CD8-positive, alpha-beta memory T cell (primary cell): ENCODE measurements at places on chromosomes 2 and 18.

DNA sequence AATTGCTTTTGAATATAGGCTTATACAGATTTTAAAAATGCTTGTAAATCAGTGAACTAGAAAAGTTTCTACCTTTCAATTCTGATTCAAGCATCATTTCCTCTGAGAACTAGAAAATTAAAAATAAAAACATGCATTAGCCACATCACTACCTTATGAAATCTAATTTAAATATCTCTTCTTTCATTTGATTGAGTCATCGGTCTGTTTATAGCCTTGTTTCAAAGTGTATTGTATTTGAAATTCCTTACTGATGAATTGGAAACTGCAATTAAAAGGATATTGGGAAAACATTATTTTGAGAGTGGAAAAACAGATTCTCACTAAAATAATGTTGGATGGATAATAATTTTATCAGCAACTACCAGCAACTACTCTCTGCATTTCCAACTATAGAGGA is 717.7 kb upstream of the FAM98A start:
- no peak for DNase-seq

DNA sequence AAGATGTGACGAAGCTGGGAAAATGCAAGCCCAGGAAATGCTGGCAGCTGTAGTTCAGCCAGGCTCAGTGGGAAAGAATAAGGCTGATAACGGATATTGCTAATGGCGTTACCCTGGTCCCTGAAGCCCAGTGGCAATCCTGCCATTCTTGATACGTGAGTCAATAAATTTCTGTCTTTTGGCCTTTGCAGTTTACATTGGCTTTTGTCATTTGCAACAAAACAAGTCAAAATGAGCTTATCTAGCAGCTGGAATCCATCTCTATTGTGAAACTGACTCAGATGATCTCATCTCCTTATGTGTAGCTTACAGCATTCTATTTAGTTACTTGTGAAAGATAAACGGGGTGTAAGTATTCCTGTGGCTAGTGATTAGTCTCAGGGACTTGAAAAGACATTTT is 43.8 kb downstream of the ARL6IP6 start:
- no peak for DNase-seq

DNA sequence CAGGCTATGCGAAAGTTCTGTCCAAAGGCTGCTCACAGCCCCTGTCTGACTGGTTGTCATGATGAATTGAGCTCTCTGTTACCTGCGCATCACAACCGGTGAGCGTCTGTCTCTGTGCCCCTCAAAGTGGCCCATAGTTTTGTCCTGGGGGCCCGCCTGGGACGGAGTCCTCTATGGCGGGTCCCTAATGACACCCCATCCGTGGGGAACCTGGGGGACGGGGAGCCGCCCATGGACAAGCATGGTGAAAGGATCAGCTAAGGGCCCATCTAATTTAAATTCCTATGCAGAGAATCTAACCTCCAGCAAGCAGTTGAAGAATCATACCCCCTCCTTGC is 473 bp downstream of the ELMOD3 start:
- DNase-seq = no peak

GRCh38 chr18:13611142-13611600 is 115.2 kb downstream of the FAM210A start:
- DNase-seq = no peak

DNA sequence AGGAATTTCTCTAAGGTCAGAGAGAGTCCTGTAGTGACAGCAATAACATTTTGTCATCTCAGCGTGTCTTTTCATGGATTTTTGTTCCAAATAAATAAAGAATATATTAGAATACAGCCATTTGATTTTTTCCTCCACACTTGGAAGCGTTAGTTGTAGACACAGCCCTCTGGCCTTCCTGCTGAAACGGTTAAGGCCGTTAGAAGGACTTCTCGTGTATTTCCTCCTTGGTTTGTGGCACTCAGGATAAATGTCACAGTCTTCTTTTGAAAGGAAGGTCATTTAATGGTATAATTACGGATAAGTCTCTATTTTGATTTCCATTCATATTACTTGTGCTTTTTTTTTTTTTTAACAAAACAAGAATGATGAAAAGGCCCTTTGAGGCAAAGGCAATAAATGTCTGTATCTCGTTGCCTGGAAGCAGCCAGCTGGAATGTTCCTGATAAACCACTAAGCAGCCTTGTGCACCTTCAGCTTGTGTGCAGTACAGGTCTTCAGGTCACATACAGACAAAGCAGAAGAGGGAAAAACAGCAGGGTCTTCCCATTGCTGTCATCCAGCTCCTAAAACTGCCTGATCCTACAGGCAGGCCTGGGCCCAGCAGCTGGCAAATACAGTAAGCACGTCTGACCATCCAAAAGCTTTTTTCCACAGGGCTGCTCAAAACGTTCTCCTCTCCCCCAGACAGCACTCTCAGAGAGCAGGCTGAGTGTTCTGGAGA is 14.4 kb downstream of the EFR3B start:
- no peak for DNase-seq

- DNase-seq = no peak
These were observed 1276.1 kb upstream of the FAM98A start for GRCh38 chr2:34875091-34875745.

GRCh38 chr2:118672571-118673158 is 174.8 kb downstream of the EN1 start:
- no peak for DNase-seq

GRCh38 chr2:129059476-129059875 is 740.8 kb upstream of the HS6ST1 start:
- no peak for DNase-seq

DNA sequence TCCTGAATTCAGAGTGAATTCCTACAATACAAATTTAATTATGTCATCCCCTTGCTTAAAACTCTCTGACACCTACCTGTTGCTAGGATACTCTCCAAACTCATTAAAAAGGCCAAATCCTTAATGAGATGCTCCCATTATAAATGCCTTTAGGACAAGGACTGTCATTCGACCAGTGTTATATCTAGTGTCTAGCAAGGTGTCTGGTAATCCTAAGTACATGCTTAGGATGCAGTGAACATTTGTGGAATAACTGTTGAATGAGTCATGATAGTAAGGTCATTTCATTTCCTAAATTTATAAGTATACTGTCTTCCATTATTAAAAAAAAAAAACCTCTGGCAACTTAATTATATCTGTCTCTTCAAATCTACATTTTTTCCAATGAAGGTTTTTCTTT is 588.9 kb upstream of the NRXN1 start:
- DNase-seq = no peak

DNA sequence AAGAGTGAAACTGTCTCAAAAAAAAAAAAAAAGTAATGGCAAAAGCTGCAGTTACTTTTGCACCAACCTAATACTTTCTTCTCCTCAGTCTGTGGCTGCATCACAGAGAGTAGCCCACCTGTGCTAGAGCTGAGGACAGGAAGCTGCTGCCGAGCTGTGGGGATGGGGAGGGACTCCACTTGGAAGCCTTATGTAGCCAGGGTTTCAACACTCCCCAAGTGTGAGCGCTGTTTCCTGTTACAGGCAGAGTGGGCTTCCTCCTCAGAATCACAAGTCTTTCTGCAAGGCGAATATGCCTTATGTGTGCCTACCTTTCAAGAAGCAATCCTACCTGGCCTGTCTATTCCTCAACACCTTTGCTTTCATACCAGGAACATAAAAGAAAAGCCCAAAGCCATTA is 36.3 kb upstream of the CYP27C1 start:
- DNase-seq = no peak

GRCh38 chr18:34370704-34371395 is 146.1 kb upstream of the NOL4 start:
- no peak for DNase-seq
